ENCODE measurements at places on chromosomes 16 and 17. TPM values are rescaled to one million over a fixed set of nuclear protein-coding genes. Genes with fewer than 3 reads are reported as not detected.

GRCh38 chr16:10988164-10988803 is 43.9 kb downstream of the CLEC16A start:
- no peak for DNase-seq

Gene KRT9
- total RNA-seq, result not detected

- DNase-seq, result no peak
Observed at GRCh38 chr16:53636978-53637377, 66.7 kb downstream of the RPGRIP1L start.

- DNase-seq, result no peak
Observed at GRCh38 chr17:40479754-40480480, 21.5 kb downstream of the TNS4 start.

DNA sequence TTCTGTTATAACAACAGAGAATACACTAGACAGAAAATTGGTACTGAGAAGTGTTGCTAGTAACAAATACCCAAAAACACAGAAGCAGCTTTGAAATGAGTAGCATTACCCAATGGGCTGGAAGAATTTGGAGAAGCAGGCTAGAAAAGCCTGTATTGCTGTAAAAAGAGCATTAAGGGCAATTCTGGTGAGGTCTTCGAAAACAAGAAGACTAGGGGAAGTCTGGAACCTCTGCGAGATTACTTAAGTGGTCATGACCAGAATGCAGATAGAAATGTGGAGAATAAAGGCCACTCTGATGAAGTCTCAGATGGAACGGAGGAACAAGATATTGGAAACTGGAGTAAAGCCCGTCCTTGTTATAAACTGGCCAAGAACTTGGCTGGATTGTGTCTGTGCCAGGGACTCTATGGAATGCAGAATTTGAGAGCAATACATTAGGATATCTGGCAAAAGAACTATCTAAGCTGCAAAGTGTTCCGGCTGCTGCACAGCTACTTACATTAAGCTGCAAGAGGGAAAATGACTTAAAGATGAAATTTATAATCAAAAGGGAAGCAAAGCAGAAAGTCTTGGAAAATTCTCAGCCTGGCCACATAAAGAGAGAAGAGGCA is 44.9 kb upstream of the PEMT start:
- DNase-seq, result no peak

DNA sequence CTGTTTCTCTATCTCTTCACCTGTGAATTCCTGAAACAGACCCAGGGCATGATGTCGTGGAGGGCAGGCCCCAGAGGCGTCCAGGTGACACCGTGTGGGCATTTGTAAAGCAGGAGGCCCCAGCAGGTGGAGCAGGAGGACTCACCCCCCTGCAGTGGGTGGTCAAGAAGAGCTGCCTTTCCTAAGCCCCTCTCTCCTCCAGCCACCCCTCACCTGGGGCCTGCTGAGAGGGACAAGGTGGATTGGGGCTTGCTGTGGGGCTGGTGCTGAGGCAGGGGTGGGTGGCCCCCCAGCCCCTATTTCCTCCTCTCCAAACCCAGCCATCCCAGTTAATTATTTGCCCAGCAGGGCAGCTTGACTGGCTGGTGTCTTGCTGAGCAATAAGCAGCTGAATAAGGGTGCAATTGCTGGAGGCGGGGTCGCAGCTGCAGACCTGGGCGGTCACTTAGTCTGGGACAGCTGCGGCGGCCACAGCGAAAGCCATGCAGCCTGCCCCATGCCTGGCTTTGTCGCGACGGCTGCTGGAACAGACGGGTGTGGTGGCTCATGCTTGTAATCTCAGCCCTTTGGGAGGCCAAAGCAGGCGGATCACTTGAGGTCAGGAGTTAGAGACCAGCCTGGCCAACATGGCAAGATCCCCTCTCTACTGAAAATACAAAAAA is 56.4 kb downstream of the JPH3 start:
- no peak for DNase-seq

GRCh38 chr16:65624666-65625065 is 502.8 kb upstream of the CDH11 start:
- no peak for DNase-seq

Gene CLDN7
- 13.2 TPM for total RNA-seq

Gene ANKS3
- 13.8 TPM for total RNA-seq
